ENCODE measurements at places on chromosomes 13 and 19.

DNA sequence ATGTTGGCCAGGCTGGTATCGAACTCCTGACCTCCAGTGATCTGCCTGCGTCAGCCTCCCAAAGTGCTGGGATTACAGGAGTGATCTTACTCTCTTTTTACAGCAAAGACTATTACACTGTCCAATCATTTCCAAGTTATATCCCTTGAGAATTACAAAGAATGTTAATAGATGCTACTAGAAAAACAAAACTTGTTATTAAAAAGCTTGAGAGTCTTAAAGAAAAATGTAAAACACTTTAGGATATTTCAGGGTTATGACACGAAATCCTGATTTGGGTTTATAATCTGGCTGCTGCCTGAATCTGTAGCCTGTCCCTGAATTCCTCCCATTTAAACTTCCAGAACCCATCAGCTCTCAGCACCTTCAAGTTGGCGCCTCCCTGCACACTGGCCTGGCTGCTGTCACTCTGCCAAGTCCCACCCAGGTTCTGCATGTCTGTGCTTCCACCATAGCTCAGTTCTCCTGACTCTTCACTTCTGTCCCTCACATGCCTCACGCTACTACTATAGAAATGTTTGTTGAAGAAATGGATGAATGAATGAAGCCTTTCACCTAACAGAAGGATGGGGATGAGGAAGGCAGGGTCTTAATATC is 55.8 kb upstream of the RFXAP start:
- no peak for DNase-seq

- DNase-seq = no peak
Measured at GRCh38 chr13:65505941-65506340, 1724.2 kb downstream of the PCDH9 start.

DNA sequence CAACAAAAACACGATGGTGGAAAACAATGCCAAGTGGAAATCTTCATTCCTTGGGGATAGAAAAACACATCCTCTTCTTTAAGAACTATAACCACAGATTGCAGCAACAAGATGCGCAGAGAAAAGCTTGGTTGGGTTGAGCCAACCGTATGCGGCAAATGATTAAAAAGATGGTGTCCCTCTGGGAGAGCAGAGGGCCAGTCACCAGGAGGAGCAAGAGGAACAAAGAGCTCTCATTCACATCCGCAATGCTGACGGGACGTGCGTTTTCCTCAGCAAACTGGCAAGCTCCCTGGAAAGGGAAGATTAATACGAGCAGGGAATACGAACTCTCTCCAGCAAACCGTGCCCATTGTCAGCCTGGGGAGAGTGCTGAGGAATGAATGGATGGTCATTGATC is 141.6 kb downstream of the KATNAL1 start:
- DNase-seq = peak; percentile 15

DNA sequence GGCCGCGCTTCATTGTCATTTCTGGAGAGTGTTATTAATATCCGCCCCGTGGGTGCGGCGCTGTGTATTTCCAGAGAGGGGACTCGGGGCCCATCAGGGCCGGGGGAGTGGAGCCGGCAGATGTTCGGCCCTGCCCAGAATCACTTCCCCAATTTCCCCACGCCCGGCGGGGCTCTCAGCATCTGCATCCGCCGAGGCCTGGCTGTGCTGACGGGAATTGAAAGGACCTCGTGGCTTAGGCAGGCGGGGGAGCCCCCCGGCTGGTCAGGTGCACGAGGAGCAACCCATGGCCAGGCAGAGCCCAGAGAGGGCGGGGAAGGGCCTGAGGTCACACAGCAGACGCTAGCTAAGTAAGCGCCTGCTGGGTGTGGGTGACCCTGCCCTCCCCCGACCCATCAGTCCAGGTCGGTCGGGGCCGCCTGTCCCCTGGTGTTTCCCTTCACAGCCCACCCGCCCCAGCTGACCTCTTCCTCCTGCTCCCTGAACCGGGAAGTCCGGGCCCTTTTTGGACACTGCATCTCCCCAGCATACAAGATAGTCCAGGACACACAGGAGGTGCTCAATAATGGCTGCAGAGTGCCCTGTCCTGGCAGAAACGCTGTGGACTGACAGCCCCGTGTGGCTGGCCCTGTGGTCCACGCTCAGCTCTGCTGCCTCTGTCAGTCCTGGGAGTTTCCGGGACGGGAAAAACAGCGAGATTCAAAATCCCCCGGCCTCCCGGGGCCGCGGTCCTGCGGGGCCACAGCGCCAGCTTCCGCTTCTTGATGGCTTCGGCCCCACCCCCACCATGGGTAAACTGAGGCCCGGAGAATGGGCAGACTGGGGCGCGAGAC is 22.1 kb downstream of the ARID3A start:
- no peak for DNase-seq

- peak; percentile 36 for DNase-seq
Measured at GRCh38 chr13:67736646-67737420, 506.7 kb upstream of the PCDH9 start.

GRCh38 chr19:51146751-51147150 is 4.7 kb downstream of the SIGLEC7 start:
- no peak for DNase-seq

DNA sequence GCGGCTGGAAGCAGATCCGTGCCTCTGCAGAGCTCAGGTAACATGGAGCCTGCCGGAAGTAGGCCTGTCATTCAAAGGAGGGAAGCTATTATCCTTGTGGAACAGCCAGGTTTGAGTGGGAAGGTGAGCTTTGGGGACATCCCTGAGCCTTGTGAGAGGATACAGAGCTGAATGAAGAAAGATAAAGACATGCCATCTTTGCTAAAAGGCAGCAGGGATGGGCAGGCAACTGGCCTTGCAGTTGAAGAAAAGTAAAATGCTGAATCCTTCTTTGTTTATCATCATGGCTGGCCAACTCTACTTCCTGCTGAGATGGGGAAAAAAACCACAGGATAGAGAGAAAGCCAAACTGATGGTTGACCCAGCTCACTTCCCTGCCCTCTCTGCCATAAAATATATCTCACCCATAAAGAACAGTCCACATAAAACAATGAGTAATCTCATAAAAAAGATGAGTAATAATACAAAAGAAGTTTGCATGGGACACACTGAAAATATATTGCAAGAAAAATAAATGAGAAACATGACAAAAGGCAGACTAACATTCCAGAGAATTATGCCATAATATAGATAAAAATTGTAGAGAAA is 226.3 kb downstream of the DLEU7 start:
- no peak for DNase-seq

- DNase-seq = peak; percentile 92
Measured at GRCh38 chr19:54191011-54191810, at the start of gene TSEN34. TSS of gene TSEN34 (plus strand) at chr19:54191308. CDS start at chr19:54191365, 57 bp downstream.

GRCh38 chr13:28429685-28430290 is 65.1 kb downstream of the FLT1 start:
- DNase-seq = no peak

- no peak for DNase-seq
Measured at GRCh38 chr19:44260343-44260681, 626 bp downstream of the ZNF233 start.

DNA sequence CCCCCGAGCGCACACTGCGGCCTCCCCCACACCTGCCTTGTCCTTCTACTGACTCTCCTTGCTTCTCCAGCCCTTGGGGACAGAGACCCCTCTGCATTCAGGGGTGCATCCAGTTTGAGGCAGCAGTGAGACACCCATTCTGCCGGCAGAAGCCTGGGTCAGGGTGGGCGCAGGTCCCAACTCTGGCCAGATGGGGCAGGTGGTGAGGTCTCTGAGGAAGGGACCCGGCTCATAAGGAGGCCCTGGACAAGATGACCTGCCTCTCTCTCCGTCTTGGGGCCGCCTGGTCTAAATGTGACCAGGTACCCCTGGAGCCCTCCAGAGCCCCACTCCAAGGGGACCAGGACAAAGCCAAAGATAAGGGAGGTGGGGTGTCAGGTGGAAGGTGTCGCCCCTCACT is 6.1 kb downstream of the CHERP start:
- DNase-seq = no peak

- no peak for DNase-seq
Measured at GRCh38 chr19:15902254-15902653, 4.4 kb upstream of the CYP4F2 start.

GRCh38 chr13:60019119-60019993 is 144.4 kb downstream of the DIAPH3 start:
- DNase-seq = no peak

DNA sequence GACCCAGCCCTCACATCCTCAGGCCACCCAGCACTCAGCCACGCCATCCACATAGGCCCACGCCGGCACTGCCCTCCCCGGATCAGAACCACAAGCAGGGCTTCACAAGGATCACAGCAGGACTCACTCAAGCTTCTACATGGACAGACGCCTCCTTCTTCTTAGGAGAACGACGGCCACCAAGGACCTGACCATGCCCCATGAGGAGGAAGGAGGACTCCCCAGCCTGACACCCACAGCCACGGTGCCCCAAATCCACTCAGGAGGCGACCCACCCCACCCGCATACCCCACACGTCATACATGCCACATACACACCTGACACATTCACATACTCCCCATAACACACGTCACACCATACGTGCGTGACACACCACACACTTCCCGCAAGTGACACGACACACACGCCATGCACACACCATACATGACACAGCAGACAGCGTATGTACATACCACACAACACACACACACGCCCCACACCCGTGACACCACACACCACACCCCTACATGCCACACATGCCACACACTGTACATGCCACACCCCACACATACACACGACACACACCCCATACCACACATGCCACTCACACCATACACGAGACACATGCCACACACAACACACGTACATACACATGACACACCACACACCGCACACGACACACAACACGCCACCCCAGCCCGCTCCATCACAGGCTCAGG is 50.4 kb downstream of the MLLT1 start:
- no peak for DNase-seq

DNA sequence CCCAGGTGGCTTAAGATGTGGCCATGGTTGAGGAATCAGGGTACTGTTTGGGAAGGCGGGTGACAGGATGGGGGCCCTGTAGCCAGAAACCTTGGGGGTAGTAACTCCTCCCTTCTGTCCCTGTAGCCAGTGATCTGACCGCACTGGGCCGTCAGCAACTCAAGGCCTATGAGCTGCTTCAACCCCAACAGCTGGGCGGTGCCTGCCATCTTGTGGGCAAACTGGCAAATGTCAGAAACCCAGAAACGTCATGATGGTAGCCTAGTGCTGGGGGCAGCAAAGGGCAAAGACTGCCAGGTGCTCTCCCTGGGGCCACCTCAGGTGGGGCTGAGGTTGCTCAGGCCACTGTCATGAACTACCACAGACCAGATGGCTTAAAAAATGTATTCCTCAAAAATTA is 3.5 kb downstream of the COPE start:
- no peak for DNase-seq

GRCh38 chr13:64078480-64078936 is 2662.9 kb upstream of the PCDH20 start:
- DNase-seq = no peak

DNA sequence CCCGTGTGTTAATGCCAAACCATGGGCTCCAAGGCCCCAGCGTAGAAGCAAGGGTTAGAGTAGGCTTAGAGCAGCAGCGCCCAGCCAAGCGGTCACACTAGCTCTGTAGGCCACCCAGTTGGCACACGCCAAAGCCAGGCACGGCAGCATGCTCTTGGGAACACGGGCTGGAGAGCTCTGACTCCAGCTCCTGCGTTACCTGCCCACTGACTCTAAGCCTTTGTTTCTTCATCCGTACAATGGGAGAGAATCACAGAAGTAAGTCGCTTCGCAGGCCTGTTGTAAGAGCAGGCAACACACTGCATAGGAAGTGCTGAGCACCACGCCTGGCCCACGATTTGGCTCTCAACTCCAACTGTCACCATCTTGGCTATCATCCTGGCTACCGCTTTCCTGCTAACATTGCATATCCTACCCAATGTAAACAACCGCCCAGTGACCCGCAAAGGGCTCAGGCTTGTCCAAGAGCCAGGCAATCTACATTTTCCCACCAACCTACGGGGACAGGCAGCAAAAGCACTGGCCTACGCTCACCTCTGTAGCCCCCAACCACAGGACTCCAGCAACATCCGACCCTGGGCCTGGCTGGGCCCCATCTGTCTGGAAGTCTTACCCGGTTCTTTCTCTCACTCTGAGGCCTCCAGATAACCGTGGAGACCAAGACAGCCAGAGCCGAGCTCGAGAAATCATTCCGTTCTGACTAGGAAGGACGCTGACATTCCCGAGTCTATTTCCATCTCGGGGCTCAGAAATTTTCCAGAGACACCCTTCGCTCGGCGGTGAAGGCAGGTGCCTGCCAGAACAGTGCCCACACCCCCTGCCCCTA is 91.5 kb upstream of the ZNF507 start:
- no peak for DNase-seq

DNA sequence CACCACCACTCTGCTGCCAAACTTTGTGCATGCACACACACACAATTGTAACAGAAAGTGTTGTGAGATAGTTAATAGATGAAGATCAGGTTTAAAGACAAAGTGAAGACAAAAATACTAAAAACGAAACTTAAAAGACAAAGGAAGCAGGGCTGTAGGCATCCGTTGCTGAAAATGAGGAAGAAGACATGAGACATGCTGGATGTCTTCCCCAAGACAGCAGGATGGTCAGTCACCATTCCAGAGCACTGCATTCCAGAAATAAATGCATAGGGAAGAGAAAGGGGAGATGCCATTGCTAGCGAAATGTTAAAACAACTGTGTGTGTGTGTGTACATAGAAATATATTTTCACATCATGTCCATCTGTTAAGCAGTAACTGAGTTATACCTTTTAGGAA is 520.1 kb downstream of the SUCLA2 start:
- no peak for DNase-seq

DNA sequence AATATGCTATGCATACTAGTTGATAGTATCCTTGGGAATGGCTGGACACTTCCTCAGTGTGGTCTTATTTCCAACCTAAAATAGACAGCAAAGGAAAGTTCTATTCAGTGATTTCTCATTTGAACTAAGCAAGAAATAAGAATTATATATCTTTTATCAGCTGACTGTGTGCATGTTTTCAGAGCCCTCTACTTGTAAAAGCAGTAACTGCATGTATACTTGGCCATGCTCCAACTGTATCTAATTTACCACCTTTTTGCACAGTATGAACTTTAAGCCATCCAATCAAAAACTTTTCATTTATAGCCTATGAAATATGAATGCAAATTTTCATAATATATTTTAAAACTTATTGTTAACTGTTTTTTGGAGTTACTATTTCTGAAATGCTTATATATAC is 136.4 kb upstream of the PCDH9 start:
- no peak for DNase-seq

GRCh38 chr19:50632151-50632835 is 7.4 kb downstream of the SYT3 start:
- DNase-seq = no peak

DNA sequence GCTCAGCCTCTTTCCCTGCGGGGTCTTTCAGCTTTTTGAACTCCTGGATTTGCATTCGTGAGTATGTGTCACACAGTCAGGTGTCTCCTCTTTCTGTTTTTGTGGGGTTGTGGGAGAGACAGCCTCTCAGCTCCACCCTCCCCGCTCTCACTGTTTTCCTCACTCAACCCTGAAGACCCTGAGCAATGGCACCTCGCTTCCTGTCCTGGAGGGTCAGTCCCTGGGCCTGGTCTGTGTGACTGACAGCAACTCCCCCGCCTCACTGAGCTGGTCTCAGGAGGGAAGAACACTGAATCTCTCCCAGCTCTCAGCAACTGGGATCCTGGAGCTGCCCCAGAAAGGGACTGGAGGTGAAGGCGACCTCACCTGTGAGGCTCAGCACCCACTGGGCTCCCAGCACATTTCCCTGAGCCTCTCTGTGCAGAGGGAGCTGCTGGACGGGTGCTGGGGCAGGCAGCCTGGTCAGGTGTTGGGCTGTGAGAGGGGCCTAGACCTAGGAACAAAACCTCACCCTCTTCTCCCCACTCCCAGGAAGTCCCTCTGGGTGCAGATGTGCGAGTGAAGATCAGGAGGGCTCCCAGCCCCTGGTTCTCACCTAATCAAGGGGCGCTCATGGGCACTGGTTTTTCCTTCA is 4.2 kb upstream of the SIGLEC7 start:
- DNase-seq = no peak

Data from neuronal stem cell (in vitro differentiated cells).